ENCODE measurements at places on chromosomes 2 and 18.

- no peak for DNase-seq
Observed at GRCh38 chr2:127208313-127208712, 11.8 kb downstream of the CYP27C1 start.

DNA sequence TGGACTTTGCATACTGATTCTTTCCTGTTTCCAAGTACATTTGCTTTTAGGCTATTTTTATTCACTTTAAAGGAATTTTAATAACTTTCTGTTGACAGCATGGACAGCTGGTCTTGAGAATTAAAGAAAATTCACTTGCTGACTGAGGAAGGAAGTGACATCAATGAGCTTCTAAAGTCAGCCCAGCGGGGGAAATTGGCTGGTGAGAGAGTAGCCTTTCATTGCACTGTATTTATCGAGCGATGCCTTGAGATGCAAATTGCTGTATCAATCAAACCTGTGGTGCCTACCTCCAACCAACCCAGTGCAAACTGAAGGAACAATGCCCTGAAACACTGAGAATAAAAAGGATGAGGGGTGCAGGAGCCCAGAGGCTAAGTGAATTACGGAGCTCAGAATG lies 91.4 kb upstream of the AQP4 start:
- no peak for DNase-seq

GRCh38 chr2:118085173-118086023 lies 2.9 kb upstream of the INSIG2 start:
- no peak for DNase-seq

DNA sequence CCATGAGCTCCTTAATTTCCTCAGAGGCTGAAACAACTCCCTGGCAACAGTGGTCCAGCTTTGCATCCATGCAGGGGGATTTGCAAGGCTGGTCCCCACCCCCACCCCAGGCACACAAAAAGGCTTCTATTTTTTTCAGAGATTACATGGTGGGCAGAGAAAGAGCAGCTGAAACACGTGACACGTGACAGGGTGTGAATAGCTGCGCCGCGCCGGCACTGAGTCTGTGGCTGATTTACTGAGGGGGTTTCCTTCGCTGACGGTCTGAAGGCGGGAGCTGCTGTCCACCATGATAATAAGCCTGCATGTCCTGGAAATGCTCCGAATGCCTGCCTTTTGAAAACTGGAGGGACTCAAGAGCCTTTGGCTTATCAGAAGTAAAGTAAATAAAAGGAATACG lies 50.7 kb upstream of the APCDD1 start:
- DNase-seq = no peak

GRCh38 chr2:105438104-105438929 lies 39.5 kb upstream of the FHL2 start:
- no peak for DNase-seq

DNA sequence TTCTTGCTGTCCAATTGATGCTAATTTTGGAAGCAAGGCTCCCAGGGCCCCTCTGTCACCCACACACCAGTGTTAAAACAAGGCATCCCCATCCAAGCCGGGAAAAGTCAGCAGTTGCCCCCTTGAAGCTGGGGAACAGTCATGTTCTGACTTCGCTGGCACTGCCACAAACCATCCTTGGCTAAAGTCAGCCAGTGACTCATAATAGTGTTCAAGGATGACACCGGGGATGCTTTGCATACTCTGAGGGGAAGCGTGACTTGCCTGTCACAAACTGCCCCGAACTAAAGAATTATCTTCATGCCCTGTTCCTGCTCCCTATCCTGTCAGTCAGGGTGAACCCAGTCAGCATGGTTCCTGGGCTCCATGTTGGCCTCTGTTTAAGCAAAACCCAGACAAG lies 37.0 kb downstream of the TGFA start:
- DNase-seq = no peak

GRCh38 chr2:15772086-15772595 lies 168.2 kb upstream of the MYCN start:
- DNase-seq = no peak

DNA sequence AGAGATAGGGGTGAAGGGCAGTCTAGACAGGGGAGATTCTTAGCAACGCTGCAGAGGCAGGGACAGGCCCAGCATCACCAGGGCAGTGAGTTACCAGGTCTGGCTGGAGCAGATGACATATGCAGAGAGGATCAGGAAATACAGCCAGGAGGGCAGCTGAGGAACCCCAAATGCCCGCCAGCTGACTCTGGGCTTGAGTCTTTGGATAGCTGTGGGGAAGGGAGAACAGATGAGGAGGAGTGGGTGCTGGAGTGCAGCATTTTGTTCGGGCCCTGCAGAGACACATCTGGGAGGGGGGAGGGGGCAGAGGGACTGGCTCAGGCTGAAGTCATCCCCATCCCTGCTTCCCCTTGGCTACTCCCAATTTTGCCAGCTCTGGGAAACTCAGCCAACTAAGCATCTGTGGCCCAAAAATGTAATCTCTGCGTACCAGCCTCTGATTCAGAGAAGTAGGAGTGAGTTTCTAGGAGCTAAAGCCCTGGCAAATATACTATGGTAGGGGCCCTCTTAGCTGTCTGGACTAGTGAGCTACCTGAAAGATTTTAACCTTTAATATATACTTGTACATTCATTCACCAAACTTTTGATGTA lies 214.5 kb downstream of the ZBTB7C start:
- DNase-seq = no peak

- no peak for DNase-seq
Observed at GRCh38 chr18:6613581-6613980, 115.9 kb upstream of the ARHGAP28 start.

DNA sequence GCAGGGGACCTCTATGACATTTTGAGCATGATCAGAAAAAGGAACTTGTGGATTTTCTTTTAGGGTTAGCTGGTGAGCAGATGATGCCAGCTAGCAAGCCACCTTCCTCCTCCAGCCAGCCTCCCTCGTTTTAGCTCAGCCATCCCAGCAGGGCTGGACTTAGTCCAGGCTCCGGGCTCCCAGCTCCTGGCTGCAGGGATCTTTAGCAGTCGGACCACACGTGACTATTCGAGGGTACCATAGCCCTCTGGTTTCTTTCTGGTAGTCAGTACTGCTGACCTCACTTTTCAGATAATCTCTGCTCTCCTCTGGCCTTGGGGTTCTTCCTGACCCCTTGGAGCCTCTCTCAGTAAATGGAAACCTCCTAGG lies 31.8 kb downstream of the NCK2 start:
- DNase-seq = no peak

DNA sequence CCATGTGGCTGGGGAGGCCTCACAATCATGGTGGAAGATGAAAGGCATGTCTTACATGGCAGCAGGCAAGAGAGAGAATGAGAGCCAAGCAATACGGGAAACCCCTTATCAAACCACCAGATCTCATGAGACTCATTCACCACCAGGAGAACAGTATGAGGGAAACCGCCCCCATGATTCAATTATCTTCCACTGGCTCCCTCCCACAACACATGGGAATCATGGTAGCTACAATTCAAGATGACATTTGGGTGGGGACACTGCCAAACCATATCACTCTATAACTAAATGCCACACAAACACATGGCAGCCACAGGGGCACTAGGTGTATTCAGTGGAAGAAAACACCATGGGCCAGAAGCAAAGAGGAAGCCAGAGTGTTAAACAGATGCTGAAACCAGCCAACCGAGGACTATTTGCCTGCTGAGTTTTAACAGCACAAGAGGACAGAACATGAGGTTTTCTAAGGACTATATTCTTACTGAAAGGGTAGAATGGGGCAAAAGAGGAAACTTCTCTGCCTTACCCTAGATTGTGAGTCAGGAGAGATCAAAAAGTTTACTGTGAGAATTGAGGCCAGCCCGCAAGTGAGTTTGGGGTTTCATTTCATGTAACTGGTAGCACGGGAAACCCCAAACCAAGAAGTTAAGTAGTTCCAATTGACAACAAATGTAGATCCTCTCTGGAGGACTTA lies 49.2 kb downstream of the SIGLEC15 start:
- peak; percentile 39 for DNase-seq

DNA sequence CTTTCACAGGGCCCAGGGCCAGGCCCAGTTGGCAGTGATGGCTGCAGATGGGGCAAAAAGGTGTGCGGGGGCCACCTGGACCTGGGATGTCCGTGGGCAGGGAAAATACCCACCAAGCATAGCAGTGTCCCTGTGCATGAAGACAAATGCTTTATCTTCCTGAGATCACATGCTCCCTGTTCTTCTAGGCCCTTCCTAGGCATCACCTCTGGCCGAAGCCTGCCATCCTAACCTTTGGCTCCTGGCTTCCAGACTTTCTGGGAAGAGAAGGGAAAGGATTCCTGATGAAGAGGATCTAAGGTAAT lies 105.0 kb upstream of the SMAD2 start:
- no peak for DNase-seq

DNA sequence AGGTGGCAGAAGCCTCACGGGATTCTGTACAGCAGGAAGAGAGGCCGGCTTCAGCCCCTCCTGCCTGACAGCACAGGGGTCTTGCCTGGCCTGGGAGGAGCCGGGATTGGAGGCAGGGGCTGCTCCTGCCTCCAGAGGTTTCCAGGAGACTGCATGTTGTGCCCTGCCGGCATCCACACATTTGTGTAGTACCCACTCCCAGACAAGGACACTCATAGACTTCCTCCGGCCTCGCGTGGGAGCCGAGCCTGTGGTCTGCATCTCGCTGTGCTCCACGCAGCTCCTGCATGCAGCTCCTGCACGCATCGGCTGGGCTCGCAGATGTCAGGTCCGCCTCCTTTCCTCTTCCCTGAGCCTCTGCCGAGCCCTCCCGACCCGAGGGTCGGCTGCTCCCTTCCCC lies 34.7 kb downstream of the TPO start:
- no peak for DNase-seq

All from stimulated activated CD4-positive, alpha-beta T cell treated with anti-CD3 and anti-CD28 coated beads, Interleukin-2, amount 100 ng/mL, for 4 hours (primary cell).